ENCODE measurements at places on chromosomes 2 and 18.

DNA sequence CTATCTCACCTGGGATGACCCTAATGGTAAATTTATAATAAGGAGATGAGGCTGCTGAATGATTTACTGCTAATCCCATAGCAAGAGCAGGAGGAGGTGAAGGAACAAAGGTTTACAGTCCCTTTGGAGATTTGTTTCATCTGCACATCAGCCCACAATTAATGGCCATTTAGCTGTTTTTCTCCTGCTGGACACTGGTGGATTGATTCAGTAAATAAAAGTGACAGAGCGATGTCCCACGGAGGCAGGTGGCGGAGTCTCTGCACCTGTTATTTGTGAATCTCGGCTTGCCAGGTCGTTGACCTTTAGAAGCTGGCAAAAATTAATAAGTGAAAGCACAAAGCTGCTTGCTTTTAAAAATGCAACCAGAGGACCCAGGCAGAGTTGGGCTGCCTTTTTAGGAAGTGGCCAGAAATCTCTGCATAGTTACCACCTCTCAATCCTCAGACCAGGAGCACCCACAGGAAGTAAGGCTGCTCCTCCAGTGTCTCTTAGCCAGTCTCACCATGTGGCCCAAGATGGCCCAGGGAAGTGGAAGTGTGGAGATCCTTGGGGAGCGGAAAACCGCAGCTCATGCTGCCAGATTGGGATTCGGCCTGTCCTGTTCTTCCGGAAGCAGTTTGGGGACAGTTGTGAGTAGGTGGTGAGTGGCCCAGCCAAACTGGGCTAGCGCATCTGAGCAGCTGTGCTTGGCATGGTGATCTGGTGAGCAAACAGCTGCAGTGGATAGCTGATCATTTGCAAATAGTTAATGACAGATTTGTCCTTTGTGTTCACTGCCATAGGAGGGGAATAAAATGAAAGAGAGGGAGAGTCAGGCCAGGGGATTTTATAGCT, 1005.7 kb upstream of the PIK3C3 start:
- no peak for DNase-seq

DNA sequence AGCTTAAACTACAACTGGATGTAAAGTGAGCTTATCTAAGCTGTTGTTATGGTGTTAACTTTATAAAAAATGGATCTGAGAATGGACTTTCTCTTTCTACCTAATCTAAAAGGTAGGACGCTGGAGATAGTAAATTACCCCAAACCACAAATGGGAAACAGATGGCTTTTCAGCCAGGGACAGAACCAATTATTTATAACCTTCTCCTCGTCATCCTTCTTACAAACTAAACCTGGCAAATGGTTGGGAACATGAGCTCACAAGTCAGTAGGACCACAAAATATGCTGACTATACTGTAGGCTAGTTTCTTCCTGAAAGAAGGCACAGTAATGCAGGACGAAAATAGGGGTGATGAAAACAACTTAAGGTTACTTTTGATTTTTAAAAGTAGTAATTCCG, 32.7 kb upstream of the ZDBF2 start:
- no peak for DNase-seq

- no peak for DNase-seq
Measured at GRCh38 chr18:51617572-51618260, 420.2 kb upstream of the MEX3C start.

- DNase-seq, result peak; percentile 45
Measured at GRCh38 chr2:109348671-109349502, 219.9 kb downstream of the SH3RF3 start.

DNA sequence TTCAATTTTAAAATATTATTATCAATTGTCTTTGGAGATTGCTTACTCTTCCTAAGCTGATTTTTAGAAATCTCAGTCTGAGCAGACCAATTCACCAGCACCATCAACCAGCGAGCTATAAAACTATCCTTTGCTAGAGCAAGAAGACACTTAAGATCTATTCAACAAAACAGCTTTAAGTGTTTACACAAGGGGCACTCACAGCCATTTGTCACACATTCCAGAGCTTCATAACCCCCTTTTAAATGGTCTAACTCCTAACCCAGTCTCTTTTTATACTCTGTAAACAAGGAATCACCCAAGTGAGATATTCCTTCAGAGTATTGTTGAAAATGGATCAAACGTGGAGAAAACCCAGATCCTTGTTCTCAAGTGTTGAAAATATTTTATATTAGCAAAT, 1294.1 kb upstream of the CHAC2 start:
- DNase-seq, result no peak

DNA sequence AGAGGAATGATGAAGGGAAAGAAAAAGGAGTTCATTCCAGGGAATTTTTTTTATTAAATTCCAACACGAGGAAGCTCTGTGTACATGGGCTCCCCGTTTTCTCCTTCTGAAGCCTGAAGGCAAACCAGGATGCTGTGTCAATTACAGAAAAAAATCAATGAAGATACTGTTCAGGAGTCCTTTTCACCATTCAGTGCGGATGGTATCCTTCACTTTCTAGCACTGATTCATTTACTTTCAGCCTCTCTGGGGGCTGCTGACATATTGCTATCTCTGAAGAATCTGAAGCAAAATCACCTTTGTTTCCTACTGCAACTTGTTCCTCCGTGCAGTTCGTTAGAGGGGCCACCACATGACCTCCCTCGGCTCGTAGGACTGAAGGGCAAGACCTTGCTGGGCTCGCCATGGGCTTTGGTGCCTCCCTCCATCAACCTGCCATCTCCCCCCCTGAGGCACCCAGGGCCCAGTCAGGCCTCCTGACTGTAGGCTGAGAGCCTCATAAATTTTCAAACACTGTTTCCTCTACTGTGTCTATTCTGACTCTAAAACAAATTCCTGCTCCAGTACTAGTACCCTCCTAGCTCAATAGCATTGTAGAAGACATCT, 25.5 kb upstream of the ST8SIA3 start:
- DNase-seq, result no peak

All from head of caudate nucleus (tissue), 42 donors.